ENCODE measurements at places on chromosomes 4 and X.

- no peak for DNase-seq
Observed at GRCh38 chr4:13793020-13793710, 165.6 kb upstream of the BOD1L1 start.

GRCh38 chr4:52640808-52641565 is 18.1 kb downstream of the USP46 start:
- DNase-seq, result no peak

- no peak for DNase-seq
Observed at GRCh38 chr4:6230502-6230785, 30.1 kb upstream of the JAKMIP1 start.

GRCh38 chr4:10002278-10002677 is 19.0 kb downstream of the SLC2A9 start:
- DNase-seq, result no peak

- DNase-seq, result no peak
Observed at GRCh38 chrX:23292354-23292987, 42.2 kb upstream of the PTCHD1 start.

GRCh38 chr4:118139241-118139640 is 105.0 kb downstream of the NDST3 start:
- DNase-seq, result no peak

GRCh38 chr4:15482842-15483241 is 13.2 kb downstream of the CC2D2A start:
- DNase-seq, result no peak

- no peak for DNase-seq
Observed at GRCh38 chr4:16120720-16121119, 36.9 kb upstream of the PROM1 start.

- no peak for DNase-seq
Observed at GRCh38 chr4:151297170-151297569, 20.2 kb downstream of the PRSS48 start.

- DNase-seq, result no peak
Observed at GRCh38 chr4:93829820-93830687, 1.5 kb downstream of the ATOH1 start.

DNA sequence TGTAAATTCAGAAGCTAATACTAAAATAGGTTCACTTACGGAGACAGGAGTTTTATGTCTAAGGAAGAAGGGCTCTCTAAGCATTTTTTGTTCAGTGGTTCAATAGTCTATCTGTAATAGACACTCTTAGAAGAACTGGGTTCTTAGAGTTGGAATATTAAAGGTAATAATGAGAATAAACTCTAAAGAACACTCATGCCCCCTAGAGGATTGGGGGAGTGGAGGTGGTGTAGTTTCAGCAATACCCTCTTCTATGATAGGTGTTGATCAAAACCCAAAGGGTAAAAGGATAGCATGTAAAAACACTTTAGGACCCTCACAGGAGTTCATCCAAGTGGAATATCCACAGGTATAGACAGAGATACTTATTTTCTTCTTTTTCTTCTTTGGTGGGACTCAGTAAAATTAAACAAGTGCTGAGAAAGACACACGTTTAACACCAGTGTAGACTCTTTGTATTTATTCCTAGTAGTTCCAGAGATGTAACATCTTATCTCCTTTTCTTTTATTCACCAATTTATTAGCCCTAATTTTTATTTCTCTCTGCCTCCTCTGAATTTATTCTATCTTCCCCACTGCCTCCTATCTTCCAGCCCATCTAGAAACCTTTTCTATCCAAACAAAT is 25.7 kb upstream of the MND1 start:
- no peak for DNase-seq

DNA sequence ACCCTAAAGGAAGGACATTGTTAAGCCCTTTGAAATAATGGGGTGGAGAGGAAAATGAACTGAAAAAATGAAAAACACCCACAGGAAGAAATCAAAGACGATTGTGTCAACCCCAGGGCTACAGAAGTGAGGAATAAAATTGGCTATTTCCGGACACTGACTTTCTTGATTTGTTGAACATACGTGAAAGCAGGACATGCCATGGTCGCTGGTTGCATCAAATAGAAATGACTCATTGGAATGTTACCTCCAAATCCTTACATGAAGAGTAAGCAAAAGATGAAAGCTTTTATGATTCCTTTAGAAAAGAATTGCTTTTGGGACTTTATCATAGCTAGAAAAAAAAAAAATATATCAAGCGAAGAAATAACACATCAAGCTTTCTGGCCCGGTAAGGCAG is 75.3 kb downstream of the DCUN1D4 start:
- no peak for DNase-seq

DNA sequence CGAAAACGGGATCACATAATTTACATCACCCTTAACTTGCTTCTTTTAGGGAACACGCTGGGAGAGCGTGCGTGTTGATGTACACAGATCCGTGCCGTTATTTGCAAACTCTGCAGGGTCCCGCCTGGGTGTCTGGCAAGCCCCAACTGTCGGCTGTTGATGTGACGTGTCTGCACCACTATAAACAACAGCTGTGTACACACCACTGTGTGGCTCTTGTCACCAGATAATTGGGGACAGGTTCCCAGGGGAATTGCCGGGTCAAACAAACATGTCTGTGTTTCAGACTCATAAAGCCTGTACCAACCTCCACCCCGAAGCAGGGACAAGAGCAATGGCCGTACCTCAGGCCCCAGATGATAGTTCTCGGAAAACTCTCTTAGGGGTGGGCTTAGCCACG is 105.0 kb upstream of the AFAP1 start:
- DNase-seq, result no peak

DNA sequence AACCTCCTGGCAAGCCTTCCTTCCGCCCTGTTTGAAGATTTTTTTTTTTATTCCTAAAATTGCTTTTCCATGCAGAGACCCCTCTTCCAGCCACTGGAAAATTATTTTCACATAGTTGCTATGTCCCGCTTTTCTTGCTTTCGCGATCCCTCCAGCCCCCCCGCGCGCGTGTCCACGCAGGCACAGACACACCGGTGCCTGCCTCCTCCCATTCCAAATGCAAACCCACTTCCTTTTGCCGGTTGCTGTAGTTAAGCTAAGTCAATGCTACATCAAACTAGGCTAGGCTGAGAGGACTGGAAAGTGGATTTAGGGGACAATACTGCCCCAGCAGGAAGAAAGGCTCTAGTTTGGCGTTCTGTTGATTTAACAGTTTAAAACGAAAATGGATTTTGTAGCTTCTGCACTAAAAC is 111.0 kb downstream of the DHX15 start:
- no peak for DNase-seq

DNA sequence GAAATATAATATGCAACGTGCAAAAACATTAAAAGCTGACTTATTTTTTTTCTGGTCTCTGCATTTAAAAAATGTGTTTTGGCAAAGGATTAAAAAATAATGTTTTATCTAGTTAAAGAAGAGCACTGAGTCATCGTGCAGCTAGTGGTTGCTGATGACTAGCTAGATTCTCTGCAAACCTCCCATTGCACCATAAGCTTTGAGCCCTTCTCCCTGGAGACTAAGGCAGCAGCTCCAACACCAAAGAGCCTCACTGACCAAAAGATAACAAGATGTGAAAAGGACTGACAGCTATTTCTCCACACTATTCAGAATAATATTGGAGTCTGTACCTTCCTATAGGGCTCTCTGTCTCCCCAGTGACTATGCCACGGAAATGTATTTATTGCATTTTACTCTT is 424.3 kb downstream of the SLITRK2 start:
- no peak for DNase-seq

GRCh38 chr4:99615170-99615820 is 40.7 kb downstream of the MTTP start:
- no peak for DNase-seq

GRCh38 chr4:153335665-153336064 is 8.8 kb upstream of the MND1 start:
- DNase-seq, result no peak

DNA sequence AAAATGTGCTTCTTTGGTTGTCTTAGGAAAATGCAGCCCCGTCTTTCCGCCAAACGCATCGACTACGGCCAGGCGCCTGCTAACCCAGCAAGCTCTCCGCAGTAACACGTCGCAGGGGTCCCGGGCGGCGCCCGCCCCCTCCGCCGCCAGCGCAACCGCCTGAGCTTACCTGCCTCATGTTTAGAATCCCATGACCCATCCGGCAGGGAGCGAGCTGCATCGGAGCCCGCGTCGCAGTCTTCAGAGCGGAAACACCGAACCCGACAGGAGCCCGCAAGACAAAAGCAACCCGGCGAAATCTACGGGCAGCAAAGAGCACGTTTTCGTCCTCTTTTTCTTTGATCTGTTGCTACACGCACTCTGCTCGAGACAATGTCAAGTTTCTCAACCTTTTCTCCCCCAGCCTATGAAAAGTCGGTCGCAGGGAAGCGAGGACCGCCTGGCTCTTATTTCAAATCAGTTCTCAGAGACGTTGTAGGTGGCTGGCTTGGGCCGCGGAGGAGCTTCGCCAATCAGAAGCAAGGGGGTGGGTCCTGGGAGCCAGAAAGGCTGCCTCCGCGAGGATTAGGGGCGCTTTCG is at the start of gene MID1:
Gene MID1 (minus strand): TSS at position 465 of the 579 bp plus-strand sequence. CDS start 53,038 bp downstream, outside the sequence.
- DNase-seq, result no peak

- no peak for DNase-seq
Observed at GRCh38 chr4:124432500-124432899, 280.0 kb downstream of the ANKRD50 start.

GRCh38 chr4:39846120-39846519 is 131.6 kb downstream of the PDS5A start:
- DNase-seq, result no peak

DNA sequence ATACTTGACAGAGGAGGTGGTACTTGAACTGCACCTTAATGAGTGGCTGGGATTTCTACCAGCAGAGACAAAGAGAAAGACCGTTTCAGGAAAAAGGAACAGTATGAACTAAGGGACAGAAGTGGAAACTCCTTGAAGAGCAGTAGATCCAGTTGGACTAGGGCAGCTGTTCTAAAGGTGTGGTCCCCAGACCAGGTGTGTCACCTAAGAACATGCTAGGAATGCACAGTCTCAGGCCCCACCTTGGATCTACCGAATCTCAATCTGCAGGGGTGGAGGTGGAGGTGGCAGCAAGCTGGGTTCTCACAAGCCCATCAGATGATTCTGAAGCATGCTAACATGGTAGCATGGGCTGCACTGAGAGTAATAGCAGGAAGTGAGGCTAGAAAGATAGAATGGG is 22.3 kb downstream of the DAPP1 start:
- DNase-seq, result no peak

- DNase-seq, result no peak
Observed at GRCh38 chr4:57110640-57111511, 691 bp upstream of the IGFBP7 start.

DNA sequence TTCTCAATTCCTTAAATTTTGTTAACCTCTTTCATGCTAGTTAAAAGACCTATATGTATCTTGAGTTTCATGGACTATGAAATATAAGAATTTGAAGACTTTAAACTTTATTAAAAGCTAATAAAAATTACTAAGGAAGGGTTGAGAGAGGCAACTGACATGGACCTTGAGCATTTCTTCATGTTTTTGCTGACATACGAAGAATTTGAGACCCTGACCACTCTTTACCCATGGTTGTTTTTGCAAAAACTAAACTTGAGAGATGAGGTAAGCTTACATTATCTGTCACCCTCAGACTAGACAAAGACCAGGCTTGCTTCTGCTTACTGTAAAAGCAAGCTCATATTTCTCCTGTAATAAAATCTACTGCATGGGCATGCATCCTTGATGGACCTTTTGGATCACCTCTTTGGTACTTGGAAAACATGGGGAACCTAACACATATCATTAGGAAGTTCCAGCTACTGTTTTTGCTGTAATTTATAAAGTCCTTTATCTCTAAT is 338.2 kb upstream of the PABPC4L start:
- no peak for DNase-seq

GRCh38 chrX:883588-883987 is 253.0 kb downstream of the SHOX start:
- DNase-seq, result no peak

DNA sequence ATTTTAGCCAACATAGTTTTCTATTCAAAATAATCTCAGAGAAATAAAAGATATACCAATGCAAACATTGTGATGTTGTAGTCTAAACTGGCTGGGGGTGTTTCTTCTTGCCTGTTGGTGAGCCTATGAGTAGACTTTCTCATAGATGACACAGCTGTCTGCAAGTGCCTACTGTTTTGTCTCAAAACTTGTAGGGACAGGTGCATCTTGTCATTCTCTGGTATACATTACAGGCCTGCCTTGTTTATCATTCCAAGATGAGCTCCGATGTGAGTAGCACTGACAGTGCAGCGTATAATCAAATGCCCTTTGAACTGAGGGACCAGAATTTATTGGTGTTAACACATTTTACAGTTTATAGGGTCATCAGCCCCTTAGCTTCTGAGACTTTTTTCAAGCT is 353.8 kb downstream of the PRDM5 start:
- no peak for DNase-seq

DNA sequence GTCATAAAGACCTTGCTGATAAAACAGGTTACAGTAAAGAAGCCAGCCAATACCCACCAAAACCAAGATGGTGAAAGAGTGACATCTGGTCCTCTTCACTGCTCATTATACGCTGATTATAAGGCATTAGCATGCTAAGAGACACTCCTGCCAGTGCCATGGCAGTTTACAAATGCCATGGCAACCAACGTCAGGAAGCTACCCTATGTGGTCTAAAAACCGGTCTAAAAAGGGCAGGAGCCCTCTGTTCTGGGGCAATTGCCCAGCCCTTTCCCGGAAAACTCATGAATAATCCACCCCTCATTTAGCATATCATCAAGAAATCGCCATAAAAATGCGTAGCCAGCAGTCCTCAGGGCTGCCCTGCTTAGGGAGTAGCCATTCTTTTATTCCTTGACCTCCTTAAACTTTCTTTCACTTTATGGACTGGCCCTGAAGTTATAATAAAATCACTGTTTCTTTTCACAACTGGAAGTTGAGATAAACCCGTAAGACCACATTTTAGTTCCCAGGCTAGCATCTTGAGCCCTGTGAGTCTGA is 260.5 kb upstream of the FAT1 start:
- no peak for DNase-seq

GRCh38 chr4:123588631-123589241 is 192.1 kb downstream of the SPRY1 start:
- DNase-seq, result no peak

DNA sequence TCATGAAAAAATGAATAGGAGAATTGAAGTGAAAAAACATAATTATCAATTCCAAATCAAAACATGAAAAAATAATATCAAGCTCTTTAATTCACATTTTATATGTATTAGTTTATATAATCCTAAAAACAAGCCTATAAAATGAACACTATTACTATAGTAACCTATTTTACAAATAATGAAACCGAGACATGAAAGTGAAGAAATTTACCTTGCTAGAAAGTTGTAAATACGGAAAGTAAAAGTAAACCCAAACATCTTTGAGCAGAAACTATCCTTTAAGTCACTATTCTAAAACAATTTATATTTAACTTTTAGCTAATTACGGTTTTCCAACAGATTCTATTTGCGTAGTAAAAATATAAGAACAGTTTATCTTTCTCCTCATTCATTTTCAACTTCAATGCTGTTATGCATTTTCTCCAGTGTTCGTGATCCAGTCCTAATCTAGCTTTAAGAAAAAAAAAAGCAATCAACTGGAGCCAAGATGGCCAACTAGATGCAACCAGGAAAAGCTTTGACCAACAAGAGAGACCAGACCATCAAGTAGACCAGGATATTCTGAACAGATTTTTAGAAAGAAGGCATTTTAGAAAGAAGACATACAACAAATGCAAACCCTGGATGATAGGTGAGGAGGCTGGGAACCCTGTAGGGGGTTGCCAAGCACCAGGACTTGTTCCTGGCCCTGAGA is 67.0 kb downstream of the DDX53 start:
- DNase-seq, result no peak

- no peak for DNase-seq
Observed at GRCh38 chr4:56324011-56324610, 63.2 kb downstream of the AASDH start.
